COLO829 (cell line): ENCODE measurements at places on chromosomes 12 and 14.

- DNase-seq = no peak
These were observed 57.4 kb upstream of the LRFN5 start for GRCh38 chr14:41549282-41549681.

GRCh38 chr12:107026806-107027635 lies 40.1 kb upstream of the MTERF2 start:
- DNase-seq = no peak

- DNase-seq = no peak
These were observed 33.1 kb downstream of the WSCD2 start for GRCh38 chr12:108162207-108162606.

- no peak for DNase-seq
These were observed 335.9 kb downstream of the AEBP2 start for GRCh38 chr12:19775241-19775640.

GRCh38 chr14:99524804-99525698 lies 43.8 kb downstream of the CCNK start:
- DNase-seq = no peak

GRCh38 chr12:43113135-43113534 lies 438.9 kb downstream of the ADAMTS20 start:
- no peak for DNase-seq

GRCh38 chr14:92903359-92903758 lies 19.6 kb upstream of the CHGA start:
- no peak for DNase-seq

- no peak for DNase-seq
These were observed 258.4 kb upstream of the SFSWAP start for GRCh38 chr12:131452444-131452860.

DNA sequence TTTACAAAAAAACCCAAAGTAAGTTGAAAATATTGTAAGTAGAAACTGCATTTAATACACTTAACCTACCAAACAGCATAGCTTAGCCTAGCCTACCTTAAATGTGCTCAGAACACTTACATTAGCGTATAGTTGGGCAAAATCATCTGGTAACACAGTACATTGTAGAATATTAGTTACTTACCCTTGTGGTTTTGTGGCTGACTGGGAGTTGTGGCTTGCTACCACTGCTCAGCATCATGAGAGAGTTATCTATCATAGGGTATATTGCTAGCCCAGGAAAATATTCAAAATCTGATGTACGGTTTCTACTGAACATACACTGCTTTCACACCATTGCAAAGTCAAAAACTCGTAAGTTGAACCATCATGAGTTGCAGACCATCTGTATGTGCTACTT lies 141.7 kb upstream of the GARIN6 start:
- DNase-seq = no peak

DNA sequence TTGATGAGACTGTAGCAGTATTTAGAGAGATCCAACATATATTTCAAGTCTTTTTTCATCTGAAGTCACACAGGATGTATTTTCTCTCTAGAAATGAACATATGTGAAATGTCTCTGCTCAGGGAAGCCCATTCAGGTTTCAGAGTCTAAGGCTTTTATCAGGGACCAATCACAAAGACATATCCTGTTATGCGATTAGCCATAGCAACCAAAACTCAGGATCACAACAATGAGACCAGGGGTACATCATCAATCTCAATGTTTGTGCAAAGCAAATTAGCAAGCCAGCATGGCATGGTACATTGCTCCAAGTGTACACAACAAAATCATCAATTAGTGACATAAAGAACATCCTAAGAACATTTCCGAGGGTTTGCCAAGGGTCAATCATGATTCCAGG lies 99.2 kb upstream of the AMN1 start:
- DNase-seq = no peak

DNA sequence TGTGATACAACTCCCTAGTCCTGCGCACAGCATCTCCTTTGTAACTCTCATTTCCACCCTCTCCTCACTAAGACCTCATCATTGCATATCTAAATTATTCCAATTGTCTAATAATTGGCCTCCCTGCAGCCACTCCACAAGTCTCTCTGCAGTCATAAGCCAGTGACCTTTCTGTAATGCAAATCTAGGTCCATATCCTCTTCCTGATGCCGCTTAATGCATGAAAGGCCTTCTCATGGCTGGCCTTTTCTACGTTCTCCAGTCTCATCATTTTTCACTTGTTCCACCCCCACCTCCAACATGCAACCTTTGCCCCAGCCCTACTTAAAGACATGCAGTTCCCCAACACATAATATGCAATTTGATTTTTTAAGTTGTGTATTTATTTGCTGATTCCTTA lies 96.0 kb downstream of the RPAP3 start:
- DNase-seq = no peak

DNA sequence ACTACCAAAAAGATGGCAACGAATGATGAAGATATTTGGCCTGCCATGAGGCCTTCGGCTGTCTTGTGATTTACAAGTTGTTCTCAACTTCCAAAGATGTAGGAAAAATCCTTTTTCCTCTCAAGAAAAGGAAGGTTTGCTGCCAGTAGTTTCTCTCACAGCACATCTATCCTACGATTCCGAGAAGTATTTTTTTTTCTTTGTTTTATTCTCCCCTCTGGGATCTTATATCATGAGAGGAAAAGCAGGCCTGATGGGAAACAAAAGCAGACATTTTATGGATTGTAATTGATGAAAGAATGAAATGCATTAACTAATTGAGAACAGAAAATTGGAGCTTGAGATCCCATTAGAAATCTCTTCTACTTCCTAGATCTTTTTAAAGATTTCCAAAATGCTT lies 1197.9 kb upstream of the SEL1L start:
- DNase-seq = no peak
